ENCODE measurements at places on chromosomes 2 and 18.

DNA sequence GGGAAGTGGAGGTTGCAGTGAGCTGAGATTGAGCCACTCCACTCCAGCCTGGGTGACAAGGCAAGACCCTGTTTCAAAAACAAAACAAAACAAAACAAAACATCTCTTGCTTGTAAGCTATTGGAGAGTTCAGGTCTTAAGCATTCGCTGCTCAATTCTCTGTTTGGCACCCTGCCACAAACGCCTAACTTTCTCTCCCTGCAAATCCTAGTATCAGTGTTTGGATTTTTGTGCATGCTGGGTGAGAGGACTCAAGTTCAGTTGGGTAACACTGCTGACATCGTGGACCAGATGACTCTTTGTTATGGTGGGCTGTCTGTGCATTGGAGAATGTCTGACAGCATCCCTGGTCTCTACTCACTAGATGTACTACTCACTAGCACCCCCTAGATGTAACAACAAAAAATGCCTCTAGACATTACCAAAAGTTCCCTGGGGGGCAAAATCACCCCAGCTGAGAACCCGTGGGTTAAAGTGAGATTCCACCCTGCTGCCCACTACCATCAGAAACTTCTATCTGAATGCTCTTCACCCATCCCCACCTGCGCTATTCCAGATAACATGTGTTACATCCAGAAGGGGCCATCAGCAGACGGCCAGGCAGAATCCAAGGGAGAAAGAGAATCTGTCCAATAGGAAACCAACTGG, 50.9 kb downstream of the CACNB4 start:
- H3K36me3 ChIP-seq = no peaks in the 10 kb centered on the region
- H3K27me3 ChIP-seq = no peaks in the 10 kb centered on the region
- no peak overlapping the region for H3K27ac ChIP-seq
- H3K4me3 ChIP-seq = no peak overlapping the region
- H3K4me1 ChIP-seq = peaks cover 5% of the 10 kb centered on the region
- no peak for DNase-seq

DNA sequence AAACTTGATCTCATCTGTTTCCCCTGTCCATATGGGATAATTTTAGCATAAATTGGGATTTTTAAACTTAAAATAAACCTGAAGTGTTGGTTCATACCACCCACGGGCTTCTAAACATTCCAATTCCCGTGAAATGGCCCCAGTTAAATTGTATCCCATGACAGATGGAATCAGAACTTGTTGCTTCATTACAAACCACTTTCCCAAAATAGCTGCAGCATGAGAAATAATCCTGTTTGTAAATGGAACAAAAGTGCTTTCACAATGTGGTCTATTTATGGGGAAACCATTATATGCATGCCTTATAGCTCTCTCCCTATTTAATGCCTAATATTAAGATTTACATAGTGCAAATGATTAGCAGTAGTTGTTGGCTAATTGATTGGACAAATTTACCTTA, 15.9 kb downstream of the SCG2 start:
- H3K4me3 ChIP-seq = no peak overlapping the region
- peaks cover 3% of the 10 kb centered on the region for H3K4me1 ChIP-seq
- DNase-seq = no peak
- H3K36me3 ChIP-seq = no peaks in the 10 kb centered on the region

DNA sequence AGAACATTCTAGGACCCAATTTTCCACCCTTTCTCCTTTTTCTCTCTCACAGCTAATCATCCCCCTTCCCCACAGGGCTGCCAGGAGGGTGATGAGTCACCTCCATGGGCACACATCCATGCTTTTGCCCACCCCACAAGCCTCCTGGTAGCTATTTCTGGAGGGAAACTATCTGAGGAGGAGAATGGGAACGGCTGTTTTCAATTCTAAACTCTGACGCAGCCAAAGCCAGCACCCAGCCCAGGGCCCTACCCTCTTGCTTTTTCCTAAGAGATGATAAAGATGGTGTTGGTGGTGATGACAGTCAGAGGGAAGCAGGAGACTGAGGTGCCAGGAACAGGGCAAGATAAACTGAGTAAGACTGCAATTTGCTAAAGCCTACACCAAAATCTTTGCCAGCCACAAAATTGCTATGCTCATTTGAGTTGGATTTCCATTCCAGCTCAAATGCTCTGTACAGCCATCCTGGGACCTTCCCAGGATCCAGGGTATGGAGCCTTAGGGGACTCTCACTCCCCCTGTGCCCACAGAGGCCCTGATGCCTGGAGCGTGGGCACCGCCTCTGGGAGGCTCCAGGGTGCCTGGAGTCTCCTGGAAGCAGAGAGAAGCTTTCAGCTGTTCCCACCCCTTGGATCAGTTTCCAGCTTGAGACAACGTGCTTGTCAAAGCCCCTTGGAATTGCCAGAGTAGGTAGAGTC, 62.0 kb upstream of the FZD7 start:
- no peak overlapping the region for H3K4me3 ChIP-seq

GRCh38 chr2:72914589-72915319, 2.6 kb upstream of the EMX1 start:
- H3K4me1 ChIP-seq = peaks cover 8% of the 10 kb centered on the region
- H3K36me3 ChIP-seq = no peaks in the 10 kb centered on the region
- no peak for DNase-seq
- H3K27me3 ChIP-seq = peaks cover 59% of the 10 kb centered on the region
- H3K27ac ChIP-seq = no peak overlapping the region

- H3K4me1 ChIP-seq = no peaks in the 10 kb centered on the region
- H3K4me3 ChIP-seq = no peak overlapping the region
- no peak overlapping the region for H3K27ac ChIP-seq
- no peaks in the 10 kb centered on the region for H3K36me3 ChIP-seq
- DNase-seq = no peak
Observed at GRCh38 chr2:102149243-102149642, 6.7 kb downstream of the IL1R1 start.

DNA sequence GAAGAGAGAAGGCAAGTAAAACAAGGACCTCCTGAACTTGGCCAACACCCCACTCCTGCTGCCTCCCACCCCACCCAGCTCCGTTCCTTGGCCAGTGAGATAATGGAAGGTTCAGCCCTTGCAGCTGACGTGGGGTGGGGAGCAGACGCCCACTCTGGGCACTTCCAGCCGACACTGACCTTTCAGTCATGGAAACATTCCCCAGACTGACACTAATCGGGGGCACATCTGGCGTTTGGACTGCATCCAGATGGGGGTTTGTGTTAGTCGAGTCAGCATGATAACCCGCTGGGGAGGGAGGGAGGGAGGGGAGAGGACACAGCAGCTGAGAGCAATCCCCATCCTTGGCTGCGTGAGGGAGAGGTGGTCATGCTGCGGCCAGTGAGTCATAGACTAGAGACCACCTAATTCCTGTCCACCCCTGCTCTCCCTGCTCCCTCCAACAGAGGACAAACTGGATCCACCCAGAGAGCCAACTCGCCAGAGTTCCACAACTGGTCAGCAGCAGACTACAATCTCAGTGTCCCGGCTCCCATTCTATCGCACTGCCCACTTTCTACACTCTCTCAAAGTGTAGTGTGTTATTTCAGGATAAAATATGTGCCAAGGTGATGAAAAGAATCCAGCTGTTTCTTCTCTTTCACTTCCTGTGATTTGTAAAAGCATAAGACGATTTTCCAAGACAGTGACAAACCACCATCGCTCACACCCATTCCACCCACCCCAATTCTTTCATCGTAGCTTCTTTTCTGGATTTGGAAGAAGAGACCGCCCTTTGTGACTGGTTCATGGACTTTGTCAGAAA, 115.4 kb upstream of the PKDCC start:
- H3K4me3 ChIP-seq = no peak overlapping the region
- DNase-seq = no peak
- no peaks in the 10 kb centered on the region for H3K27me3 ChIP-seq
- H3K36me3 ChIP-seq = no peaks in the 10 kb centered on the region
- peaks cover 2% of the 10 kb centered on the region for H3K4me1 ChIP-seq

- H3K27ac ChIP-seq = no peak overlapping the region
- no peaks in the 10 kb centered on the region for H3K27me3 ChIP-seq
- no peaks in the 10 kb centered on the region for H3K36me3 ChIP-seq
- no peak for DNase-seq
- no peak overlapping the region for H3K4me3 ChIP-seq
Observed at GRCh38 chr2:127597984-127598380, 48.0 kb upstream of the GPR17 start.

GRCh38 chr2:206920310-206920709, 19.0 kb upstream of the CPO start:
- no peaks in the 10 kb centered on the region for H3K27me3 ChIP-seq
- H3K36me3 ChIP-seq = no peaks in the 10 kb centered on the region
- no peak overlapping the region for H3K4me3 ChIP-seq
- no peaks in the 10 kb centered on the region for H3K4me1 ChIP-seq
- H3K27ac ChIP-seq = no peak overlapping the region

GRCh38 chr18:43875511-43875910, 598.2 kb upstream of the SYT4 start:
- no peak overlapping the region for H3K27ac ChIP-seq
- no peak for DNase-seq
- H3K4me3 ChIP-seq = no peak overlapping the region
- H3K4me1 ChIP-seq = no peaks in the 10 kb centered on the region
- H3K36me3 ChIP-seq = no peaks in the 10 kb centered on the region
- H3K27me3 ChIP-seq = no peaks in the 10 kb centered on the region

DNA sequence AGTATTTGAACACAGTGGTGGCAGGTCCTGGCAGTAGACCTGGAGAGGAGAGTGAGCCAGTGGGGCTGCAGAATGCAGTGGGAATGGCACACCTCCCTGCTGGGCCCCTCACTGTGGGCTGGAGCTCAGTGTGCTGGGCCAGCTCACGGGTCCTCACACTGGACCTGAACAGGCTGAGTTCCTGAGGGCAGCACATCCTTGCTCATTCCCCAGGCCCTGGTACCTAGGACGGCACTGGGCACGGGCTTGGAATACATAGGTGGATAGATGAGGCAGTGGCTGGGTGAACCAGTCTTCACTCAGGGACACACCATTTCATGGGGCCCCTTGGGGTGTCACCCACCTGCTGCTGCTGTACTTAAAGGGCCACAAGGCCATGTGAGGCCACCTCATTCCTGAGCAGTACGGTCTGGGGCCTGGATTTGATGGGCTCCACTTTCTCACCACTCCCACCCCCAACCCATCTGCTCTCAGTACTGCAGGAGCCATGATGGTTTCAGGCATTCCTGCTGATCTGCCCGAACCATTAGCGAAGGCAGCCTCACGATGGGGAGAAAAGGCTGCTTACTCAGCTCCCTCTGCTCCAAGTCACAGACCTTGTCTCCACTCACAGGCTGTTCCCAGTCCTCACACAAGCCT, 4.2 kb downstream of the TMEM177 start:
- H3K36me3 ChIP-seq = peaks cover 4% of the 10 kb centered on the region
- no peaks in the 10 kb centered on the region for H3K27me3 ChIP-seq
- H3K27ac ChIP-seq = no peak overlapping the region
- peaks cover 2% of the 10 kb centered on the region for H3K4me1 ChIP-seq
- no peak for DNase-seq
- no peak overlapping the region for H3K4me3 ChIP-seq

- H3K27ac ChIP-seq = no peak overlapping the region
- 0 out of 2 replicates have a peak, but pooled peaks cover 2% of the 10 kb centered on the region for H3K4me1 ChIP-seq
Observed at GRCh38 chr2:71853858-71854257, 293.8 kb downstream of the CYP26B1 start.

DNA sequence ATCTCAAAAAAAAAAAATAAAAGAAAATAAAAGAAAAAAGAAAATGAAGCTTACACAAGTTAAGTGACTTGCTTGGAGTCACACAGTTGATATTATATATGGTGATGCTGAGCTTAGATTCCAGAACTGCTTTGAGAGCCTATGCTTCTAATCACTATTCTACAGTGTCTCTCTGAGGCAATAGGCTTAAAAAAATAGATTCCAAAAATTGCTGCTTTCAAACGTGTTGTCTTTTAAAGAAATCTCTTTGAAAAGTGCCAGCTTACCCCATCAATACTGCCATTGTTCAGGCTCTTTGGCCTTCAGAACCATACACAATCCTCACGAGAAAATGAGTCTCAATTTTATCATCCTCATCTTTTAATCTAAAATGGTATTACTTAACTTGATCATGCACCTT, 102.6 kb downstream of the CDK15 start:
- DNase-seq = no peak
- H3K27me3 ChIP-seq = no peaks in the 10 kb centered on the region
- no peak overlapping the region for H3K4me3 ChIP-seq
- no peaks in the 10 kb centered on the region for H3K36me3 ChIP-seq
- no peaks in the 10 kb centered on the region for H3K4me1 ChIP-seq

DNA sequence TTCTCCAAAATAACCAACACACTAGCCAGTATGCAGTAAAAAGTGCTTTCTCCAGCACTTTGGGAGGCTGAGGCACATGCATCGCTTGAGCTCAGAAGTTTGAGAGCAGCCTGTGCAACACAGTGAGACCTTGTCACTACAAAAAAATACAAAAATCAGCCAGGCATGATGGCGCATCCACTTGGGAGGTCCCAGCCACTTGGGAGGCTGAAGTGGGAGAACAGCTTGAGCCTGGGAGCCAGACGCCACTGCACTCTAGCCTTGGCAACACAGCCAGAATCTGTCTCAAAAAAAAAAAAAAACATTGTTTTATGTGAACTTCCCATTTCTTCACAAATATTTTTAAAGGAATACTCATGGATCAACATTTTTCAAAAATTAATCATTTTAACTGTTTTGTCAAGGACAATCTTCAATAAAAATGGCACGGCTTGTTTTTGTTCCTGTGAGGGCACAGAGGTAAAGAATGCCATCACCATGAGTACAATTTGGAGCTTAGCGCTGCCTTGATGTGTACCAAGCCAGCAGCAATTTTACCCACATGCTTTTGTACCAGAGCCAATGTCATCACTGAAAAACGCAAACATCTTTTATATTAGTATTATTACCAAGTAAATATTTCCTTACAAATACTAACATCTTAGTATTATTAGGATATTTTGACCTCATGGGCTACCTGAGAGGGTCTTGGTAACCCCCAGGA, 26.7 kb downstream of the RAB1A start:
- H3K4me1 ChIP-seq = no peaks in the 10 kb centered on the region
- DNase-seq = no peak
- H3K36me3 ChIP-seq = peaks cover 3% of the 10 kb centered on the region
- no peak overlapping the region for H3K4me3 ChIP-seq

DNA sequence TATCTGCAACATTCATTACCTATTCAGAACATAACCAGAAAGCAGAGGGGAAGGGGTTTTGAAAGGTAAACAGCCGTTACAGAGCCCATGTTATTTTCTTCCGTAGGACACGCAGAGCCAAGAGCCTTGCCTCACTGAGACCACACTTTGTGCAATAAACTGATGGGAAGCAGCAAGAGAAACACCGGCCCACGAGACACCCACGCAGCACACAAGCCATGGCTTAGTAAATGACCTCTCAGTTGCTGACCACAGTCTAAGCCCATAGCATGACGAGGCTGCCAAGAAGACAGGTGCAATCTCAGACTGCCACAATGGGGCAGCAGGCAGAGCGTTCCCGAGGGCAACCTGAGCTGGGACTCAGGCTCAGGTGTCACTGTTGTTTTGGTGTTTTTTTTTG, 59.6 kb downstream of the CABYR start:
- DNase-seq = no peak
- no peak overlapping the region for H3K4me3 ChIP-seq
- H3K4me1 ChIP-seq = no peaks in the 10 kb centered on the region
- H3K27ac ChIP-seq = no peak overlapping the region
- no peaks in the 10 kb centered on the region for H3K36me3 ChIP-seq

- H3K27me3 ChIP-seq = no peaks in the 10 kb centered on the region
- no peaks in the 10 kb centered on the region for H3K36me3 ChIP-seq
- no peaks in the 10 kb centered on the region for H3K4me1 ChIP-seq
- no peak overlapping the region for H3K27ac ChIP-seq
- H3K4me3 ChIP-seq = no peak overlapping the region
- DNase-seq = no peak
Observed at GRCh38 chr18:25239581-25240419, 112.2 kb downstream of the ZNF521 start.

- H3K36me3 ChIP-seq = no peaks in the 10 kb centered on the region
- H3K4me1 ChIP-seq = peaks cover 3% of the 10 kb centered on the region
- no peaks in the 10 kb centered on the region for H3K27me3 ChIP-seq
- DNase-seq = no peak
Observed at GRCh38 chr2:232328032-232328422, 50.5 kb upstream of the ALPP start.
